ENCODE measurements at places on chromosomes 3 and 15.

DNA sequence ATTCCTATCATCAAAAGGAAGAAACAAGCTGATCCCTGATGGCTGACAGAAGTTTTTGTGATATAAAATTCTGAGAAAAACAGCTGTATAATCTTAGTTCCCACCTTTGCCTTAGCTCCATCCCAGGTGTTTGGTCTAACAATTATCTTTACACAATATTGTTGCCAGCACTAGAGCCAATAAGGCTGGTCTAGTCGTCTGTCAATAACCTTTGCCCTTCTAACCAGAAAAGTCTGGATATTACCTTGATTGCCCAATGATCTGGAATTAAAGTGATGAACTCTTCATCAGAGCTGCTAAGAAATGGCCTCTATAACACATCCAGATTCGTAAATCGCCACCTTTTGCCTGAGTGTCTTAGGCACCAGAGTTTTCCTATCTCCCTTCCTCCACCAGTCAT lies 98.4 kb downstream of the FMN1 start:
- no peak for DNase-seq

DNA sequence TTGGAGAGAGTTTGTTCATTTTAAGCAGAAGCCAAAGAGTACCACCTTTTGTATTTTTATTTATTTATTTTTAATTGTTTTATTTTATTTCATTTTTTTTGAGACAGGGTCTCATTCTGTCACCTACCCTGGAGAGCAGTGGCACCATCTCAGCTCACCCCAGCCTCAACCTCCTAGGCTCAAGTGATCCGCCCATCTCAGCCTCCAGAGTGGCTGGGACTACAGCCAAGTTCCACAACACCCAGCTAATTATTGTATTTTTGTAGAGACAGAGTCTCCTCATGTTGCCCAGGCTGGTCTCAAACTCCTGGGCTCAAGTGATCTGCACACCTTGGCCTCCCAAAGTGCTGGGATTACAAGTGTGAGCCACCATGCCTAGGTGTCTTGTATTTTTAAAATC lies 9.6 kb downstream of the CCR8 start:
- no peak for DNase-seq

GRCh38 chr3:57150113-57150581 lies 15.0 kb downstream of the IL17RD start:
- no peak for DNase-seq

DNA sequence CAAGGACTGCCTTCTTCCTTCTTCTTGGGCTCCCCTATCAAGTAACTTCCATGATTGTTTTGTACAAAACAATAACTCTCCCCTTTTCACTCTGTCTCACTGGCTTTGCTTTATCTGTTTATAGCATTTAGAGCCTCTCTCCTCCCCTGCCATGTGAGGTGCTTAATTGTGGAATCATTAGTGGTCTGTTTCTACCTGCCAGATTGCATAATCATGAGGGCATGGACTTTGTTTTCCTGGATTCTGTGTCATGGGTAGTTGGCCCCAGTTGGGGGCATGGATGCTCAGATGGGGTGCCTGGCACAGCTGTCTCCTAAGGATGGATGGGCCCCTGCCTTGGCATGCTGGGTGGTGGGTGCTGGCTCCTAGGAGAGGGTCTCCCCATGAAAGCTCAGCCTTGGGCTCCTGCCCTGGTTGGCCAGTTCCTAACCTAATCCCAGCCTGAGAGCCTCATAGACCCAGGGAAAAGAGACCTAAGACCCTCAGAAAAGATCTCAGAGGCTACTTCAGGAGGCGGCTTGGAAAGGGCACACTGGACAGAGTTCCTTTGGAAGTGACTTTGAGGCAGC lies 8.0 kb upstream of the CTXND1 start:
- DNase-seq = no peak

DNA sequence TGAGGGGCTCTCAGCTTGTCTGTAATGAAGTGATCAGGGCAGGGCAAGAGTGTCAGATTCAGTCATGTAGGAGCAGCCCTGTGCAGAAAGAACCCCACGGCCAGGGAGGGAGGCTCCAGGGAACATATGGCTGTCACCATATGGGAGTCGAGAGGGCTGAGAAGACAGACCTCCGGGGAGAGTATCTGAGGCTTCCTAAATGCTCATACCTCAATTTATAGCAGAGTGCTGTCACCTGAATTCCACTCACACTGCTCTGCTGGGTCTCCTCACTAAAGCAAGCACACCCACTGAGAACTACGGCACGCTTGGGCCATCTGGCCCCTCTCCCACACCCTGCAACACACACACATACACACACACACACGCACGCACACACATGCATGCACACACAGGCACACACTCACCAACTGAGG lies 92.3 kb upstream of the TJP1 start:
- DNase-seq = no peak

DNA sequence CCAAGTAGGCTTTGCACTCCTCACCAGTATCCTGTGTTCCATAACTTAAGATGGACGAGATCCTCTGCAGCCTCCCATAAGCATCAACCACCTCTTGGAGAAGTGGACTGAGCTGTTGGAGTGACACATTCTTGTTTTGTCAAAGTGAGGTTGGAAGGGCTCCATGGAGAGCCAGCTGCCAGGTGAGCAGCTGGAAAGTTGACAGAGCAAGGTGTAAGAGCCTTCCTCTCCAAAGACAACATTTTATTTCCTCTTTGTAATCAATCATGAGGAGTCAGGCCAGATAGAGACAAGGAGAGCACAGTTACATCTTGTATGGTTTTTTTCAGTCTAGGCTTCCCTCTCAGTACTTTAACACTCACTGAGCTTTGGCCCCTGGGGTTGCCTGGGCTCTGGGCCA lies 5.1 kb downstream of the ABI3BP start:
- no peak for DNase-seq

DNA sequence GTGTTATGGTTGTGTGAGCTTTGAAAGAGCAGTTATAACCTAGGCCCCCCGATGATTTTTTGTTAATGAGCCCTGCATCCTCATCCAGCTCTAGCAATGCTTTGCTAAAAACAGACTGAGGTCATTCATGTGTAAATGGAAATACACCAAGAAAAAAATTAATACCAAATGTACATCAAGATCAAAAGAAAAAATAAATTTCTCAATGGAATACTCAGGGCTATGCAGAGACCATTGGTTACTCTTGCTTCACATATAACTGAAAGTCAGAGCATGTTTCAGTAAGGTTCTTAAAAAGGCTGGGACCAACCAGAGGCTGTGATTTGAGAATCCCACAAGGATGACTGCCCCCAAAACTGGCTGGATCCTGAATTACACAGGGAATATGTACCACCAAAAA lies 48.0 kb downstream of the ARHGAP31 start:
- no peak for DNase-seq

DNA sequence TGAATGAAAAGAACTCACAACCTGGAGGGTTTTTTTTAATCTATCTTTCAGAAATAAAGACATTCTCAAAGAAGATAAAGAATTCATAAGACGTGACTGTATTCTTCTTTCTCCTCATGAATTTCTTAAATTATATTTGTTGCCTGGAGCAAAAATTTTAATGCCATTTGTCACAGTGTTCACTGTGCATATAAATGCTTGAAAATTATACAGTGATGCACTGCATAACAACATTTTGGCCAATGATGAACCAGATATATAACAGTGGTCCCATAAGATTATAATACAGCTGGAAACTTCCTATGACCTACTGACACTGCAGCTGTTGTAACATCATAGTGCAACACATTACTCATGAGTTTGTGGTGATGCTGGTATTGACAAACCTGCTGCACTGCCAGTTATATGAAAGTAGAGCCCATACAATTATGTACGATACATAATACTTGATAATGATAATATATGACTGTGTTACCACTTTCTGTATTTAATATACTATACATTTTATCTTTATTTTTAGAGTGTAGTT lies 67.3 kb downstream of the P2RY1 start:
- no peak for DNase-seq

- no peak for DNase-seq
Measured at GRCh38 chr3:116391296-116392201, 53.7 kb downstream of the LSAMP start.

DNA sequence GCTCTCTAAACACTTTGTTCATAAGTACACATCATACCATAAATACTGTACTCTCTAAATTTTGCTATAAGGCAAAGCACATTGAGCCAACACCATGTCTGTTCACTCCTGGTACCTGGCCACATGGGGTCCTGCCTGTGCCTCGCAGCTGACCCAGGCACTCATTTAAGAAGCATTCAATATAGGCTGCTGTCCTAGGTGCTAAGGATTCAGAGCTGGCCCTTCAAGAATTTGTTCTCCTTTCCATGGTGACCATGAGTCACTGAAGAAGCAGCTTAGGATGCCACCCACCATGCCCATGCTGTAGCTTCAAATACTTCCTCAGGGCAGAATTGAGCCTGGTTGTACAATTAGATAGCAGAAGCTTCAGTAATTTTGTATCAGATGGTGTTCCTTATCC lies 119.2 kb upstream of the ZBED2 start:
- DNase-seq = no peak

GRCh38 chr3:52216585-52217408 lies 8.6 kb downstream of the TLR9 start:
- no peak for DNase-seq

DNA sequence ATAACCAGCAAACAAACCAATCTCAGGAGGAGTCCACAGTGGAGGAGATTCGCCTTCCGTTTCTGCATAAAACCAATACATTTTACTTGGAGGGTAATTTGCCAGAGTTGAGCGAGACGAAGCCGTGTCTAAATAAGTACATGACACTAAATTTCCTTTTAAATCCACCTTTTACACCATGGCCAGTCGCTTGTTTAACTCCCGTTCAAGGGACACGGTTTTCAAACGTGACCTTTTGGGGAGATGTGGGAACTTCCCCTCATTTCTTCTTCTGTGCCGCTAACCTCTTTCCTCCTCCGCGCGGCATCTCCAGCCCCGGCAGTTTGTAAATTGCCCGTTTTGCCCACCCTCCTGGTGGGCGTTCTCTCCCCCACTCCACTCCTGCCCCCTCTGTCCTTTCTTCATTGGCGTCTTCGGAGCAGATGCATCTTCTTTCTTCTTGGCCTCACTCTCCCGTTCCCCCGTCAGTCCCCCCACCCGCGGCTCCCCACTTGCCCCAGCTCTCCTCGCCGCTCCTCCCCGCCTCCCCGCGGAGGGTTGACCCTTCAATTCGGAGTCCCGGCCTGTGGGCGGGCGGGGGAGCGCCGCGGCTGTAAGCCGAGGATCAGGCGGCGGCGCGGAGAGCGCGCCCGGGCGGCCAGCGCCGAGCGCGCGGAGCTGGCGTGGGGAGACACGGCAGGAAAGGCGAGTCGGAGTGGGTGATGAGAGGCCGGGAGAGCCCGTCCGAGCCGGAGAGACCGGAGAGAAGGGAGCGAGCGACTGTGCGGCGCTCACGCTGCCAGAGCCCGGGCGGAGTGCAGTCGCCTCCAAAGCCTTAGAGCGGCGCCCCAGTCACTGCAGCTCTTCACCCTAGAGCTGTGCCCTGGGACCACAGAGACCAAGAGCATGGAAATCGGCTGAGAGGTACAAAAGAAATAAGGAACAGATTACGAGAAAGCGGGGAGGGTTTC lies at the start of gene NLGN1:
Gene NLGN1 (plus strand): TSS at position 584 of the 950 bp plus-strand sequence.
- DNase-seq = no peak

All from GM19239 (cell line).